ENCODE measurements at places on chromosomes 2 and 18. TPM values are rescaled to one million over a fixed set of nuclear protein-coding genes. Genes with fewer than 3 reads are reported as not detected.

The GREB1 gene
- total RNA-seq, result 0.27 TPM

The KCNE4 gene
- total RNA-seq, result not detected

The BMP10 gene
- total RNA-seq, result under 0.01 TPM

The CTDP1 gene
- total RNA-seq, result 67.3 TPM

The MZT2B gene
- 247 TPM for total RNA-seq

The DLX1 gene
- total RNA-seq, result not detected

The ESPNL gene
- 1.1 TPM for total RNA-seq

The FOXD4L1 gene
- total RNA-seq, result 0.27 TPM

The COLEC11 gene
- total RNA-seq, result not detected

The DOK6 gene
- 1.3 TPM for total RNA-seq

The BARD1 gene
- 16.2 TPM for total RNA-seq

The CD207 gene
- total RNA-seq, result not detected

The OTOF gene
- 0.27 TPM for total RNA-seq

The VWC2L gene
- under 0.01 TPM for total RNA-seq

The SLC39A10 gene
- total RNA-seq, result 34.5 TPM

Data from hematopoietic multipotent progenitor cell (in vitro differentiated cells).